CD4-positive, alpha-beta T cell treated with Interleukin-1 beta for 1 hour (primary cell): ENCODE measurements at places on chromosomes 3 and 15.
A peak's percentile ranks its signal among the peaks of the same experiment; 100 is the strongest.

DNA sequence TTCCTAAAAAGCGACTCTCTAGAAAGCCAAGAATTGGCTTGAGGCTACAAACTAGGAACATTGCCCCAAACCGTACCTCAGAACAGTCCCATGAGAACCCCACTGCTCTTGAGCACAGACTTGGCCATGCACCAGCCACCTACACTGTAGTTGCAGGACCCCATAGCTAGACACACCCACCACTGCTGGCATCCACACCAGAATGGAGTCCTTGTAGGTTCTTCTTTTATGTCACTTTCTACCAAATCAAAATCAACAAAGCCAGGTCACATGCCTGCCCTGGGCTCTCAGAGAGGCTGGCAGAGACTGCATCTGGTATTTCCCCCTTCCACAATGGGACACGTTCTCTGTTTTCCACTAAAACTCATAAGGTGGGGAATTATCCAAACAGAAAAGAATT is 290.5 kb downstream of the SHOX2 start:
- DNase-seq, result no peak

- no peak for DNase-seq
Measured at GRCh38 chr3:194084284-194084683, 51.7 kb upstream of the HES1 start.

- DNase-seq, result no peak
Measured at GRCh38 chr3:10552631-10552943, 47.2 kb upstream of the ATP2B2 start.

- no peak for DNase-seq
Measured at GRCh38 chr15:91517491-91518200, 335.9 kb upstream of the SLCO3A1 start.

- DNase-seq, result no peak
Measured at GRCh38 chr3:16064642-16065414, 109.7 kb upstream of the GALNT15 start.

DNA sequence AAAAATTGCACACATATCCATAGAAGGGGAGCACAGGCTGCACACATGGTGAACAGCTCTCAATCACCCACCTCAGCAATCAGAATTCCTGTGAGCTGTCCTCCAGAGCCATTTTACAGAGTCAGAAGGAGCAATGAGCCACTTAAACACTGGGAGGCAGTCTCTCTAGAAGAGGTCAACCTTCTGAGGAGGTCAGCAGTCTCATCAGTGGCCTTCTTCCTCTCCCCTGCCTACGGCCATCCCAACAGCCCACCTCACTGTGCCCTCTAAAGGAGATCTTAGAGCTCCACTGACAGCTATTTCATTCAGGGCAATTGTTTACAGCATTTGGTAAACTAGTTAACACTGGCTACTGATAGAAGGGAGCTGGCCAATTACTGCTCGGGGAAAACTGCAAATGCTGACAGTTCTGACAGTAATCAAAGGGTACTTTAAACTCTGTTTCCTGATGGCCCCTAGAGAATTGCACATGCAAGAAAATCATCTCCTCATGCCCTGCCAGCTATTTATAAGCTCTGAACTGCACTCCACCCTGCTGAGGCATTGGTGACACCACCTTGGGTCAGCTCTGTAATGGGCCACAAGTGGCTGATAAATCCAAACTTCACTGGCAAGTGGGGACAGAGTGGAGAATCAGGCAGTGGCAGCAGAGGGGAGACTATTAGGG is 42.1 kb upstream of the TSPAN3 start:
- DNase-seq, result no peak

DNA sequence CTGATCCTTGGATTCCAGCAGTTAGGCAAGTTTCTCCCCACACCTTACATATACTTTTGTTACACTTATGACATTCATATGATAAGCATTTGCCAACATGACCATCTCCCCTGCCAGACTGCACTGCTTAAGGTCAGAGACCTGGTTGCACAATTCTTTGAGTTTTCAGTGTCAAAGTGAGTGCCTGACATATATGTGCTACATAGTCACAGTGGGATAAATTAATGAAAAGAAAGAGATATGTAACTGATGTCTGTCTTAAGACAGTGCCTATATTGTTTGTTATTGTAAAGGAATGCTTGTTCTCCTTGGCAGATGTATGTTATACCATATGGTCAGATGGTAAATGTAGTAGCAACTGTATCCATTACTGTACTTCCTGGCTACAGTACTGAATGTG is 3.5 kb upstream of the DCUN1D1 start:
- DNase-seq, result no peak

GRCh38 chr3:169269005-169269404 is 394.5 kb downstream of the MECOM start:
- DNase-seq, result no peak

- DNase-seq, result no peak
Measured at GRCh38 chr15:26943866-26944265, 27.1 kb upstream of the GABRG3 start.

GRCh38 chr3:170641510-170642236 is 55.8 kb upstream of the SLC7A14 start:
- DNase-seq, result no peak

GRCh38 chr3:19384868-19385267 is 236.6 kb downstream of the KCNH8 start:
- DNase-seq, result no peak

- DNase-seq, result no peak
Measured at GRCh38 chr3:24145481-24145880, 200.4 kb downstream of the NR1D2 start.

GRCh38 chr3:137304313-137305056 is 346.7 kb downstream of the IL20RB start:
- DNase-seq, result no peak

GRCh38 chr15:59933607-59934006 is 70.5 kb upstream of the FOXB1 start:
- no peak for DNase-seq

- DNase-seq, result no peak
Measured at GRCh38 chr3:168216851-168217250, 121.1 kb upstream of the GOLIM4 start.

DNA sequence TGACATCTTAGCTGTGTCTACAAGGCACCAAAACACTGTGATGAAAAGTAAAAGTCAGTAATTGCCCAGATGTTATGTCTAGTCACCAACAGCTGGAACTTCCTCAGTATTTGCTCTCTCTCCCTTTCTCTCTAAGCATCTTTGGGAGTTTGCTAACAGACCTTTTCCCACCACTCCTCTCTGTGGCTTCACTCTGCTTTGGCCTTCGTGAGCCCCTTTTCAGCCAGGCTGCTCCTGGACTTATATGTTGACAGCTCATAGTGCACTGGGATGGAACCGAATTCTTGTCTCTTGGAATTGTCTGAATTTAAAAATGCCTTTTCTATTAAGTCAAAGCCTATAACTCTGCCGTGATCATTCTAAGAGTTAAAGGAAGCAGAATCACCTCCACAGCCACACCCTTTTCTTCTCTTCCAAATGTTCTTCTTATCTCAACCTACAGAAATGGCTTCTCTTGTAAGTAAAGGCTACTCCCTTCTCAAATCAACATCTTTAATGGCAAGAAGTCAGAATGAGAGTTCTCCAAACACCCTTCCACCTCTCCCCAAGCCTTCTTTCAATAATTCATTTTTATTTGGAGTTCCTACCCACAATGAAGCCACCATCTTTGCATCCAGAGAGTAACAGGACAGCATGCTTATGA is 17.2 kb upstream of the FOXP1 start:
- no peak for DNase-seq

GRCh38 chr3:193825617-193826016 is 232.6 kb downstream of the OPA1 start:
- DNase-seq, result no peak

GRCh38 chr15:85580879-85581278 is 200.5 kb downstream of the AKAP13 start:
- DNase-seq, result peak; percentile 76

DNA sequence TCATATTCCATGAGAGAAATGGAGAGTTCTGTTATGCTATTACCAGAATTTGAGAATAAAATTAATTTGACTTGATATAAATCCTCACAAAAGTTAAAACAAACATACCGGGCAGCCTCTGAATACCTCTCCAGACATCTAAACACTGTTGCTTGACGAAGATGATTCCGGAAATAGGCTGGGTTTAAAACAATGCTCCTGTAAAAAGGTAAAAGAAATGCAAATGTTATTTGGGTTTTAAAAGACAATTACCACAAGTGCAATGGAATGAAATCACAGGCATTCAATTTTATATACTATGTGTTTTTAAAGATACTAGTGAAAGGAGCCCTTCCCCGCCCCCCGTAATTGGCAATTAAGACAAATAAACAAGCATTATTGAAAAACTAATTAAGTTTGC is 121.7 kb downstream of the SPATA16 start:
- DNase-seq, result no peak

GRCh38 chr15:67080118-67080899 is 14.9 kb downstream of the SMAD3 start:
- no peak for DNase-seq

DNA sequence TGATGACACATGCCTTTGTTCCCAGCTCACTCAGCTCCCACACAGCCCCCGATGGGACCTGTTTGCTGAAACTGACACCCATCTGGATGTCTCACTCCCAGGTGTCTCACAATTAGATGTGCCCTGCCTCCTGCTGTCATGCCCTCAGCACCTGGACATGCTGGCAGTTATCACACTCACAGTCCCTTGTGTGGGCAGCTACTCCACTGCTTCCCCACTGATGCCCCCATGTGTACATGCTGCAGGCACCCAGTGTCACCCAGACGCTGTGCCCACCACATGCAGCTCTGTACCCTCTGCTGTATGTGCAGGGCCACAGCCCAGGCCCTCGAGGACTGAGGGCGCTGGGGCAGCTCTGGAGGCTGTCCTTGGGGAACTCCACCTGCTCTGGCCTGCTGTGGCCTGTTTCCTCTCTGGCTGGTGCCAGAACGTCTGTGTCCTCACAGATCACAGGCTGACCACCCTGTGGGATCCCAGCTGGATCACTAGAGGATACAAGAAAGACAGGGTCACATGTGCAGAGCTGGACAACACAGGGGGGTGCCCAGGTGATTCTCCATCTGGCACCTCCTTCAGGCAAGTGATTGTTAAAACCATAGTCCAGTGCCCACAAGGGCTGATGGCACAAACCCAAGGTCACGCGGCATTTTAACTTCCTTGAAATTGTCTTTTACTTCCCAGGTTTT is 14.0 kb downstream of the C3orf22 start:
- no peak for DNase-seq

- peak; percentile 75 for DNase-seq
Measured at GRCh38 chr3:48268381-48268935, 27.6 kb downstream of the ZNF589 start.

- DNase-seq, result no peak
Measured at GRCh38 chr3:112149136-112149535, 16.1 kb upstream of the GCSAM start.

DNA sequence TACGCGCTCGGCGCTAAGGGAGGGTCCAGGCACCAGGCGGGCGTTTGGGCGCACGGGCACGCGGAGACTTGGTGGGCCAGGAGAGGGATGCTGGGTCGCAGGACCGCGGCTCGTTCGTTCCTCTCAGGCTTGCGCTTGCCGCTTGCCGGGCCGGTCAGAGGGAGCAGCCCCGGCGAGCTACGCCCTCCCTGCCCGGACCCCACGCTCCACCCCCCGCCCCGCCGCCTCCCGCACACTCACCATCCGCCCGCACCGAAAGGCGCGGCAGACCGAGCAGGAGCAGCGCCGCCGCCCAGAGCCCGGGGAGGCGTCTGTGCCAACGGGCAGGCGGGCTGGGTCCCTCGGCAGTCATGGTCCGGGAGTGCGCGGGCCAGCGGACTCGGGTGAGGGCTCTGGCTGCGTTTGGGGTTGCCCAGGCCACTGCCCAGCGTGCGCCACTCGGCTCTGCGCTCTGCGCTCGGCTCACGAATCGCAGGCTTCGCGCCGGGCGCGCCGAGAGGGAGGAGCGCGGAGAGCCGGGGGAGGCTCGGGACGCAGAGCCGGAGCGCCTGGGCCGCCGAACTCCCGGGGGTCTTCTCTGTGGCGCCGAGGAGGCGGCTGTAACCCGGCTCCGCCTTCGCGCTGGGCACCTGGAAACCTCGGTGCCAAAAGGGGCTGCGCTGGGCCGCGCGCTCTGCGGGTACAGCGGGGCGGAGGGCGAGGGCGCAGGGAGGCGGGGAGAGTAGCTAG is at the start of gene SUSD5:
Gene SUSD5, minus strand, starts transcription at position 365 of the 729 bp plus-strand sequence. Its CDS starts 13 bp downstream, at position 352.
- no peak for DNase-seq

DNA sequence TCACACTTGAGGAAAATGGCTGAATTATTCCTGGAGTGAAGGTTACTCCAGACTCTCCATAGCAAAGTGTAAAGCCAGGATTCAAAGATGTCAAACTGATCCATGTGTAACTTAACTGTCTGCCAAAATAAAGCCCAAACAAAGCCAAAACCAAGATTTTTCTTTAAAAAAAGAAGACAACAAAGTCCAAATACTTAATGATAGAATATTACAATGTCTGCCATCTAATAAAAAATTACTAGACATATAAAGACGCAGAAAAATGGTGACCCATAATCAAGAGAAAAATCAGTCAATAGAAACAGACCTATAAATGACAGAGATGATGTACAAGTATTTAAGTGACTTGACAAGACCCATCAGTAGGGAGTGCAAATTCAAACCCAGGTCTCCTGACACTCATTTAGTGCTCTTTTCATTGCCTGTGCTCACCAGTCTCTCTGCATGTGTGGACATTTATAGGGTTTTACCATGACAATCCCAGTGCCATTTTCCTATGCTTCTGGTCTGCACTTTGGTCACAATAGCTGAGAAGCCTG is 85.1 kb upstream of the HES1 start:
- no peak for DNase-seq

DNA sequence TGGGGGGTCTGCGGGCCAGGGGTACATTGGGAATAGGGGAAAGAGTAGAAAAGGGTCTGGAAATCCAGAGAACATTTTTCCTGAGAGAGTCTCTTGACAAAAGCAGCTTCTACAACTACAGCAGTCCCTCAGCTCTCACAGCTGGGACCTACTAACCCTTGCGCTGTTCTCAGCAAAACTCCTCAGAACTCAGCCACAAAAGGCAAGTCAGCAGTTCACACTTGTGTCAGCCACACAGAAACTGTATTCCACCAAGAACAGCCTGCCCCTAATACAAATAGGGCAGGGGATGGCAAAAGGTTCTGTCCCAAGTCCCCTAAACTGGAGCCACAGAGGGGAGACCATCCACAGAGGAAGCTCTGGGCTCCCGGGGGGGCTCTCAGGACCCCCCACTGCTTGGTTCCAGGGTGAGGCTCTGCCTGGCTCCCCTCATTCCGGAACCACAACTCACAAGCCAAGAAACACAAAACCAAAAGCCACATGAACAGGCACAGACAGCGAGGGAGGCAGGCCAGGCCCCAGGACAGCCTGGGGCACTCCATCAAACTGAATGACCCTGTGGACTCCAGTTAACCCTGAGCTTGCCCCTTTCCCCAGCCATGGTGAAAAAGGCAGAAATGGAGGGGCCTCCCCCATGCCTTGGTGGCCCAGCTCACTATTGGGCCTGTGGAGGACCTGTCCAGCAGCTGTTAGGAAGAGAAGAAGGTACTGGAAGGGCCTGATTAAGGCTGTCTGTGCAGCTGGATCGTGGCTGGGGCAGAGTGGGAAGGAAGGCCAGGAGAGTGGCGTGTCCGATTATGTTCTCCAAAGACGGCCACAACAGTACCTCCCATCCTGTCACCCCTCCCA is 162.0 kb downstream of the CHSY1 start:
- DNase-seq, result no peak

DNA sequence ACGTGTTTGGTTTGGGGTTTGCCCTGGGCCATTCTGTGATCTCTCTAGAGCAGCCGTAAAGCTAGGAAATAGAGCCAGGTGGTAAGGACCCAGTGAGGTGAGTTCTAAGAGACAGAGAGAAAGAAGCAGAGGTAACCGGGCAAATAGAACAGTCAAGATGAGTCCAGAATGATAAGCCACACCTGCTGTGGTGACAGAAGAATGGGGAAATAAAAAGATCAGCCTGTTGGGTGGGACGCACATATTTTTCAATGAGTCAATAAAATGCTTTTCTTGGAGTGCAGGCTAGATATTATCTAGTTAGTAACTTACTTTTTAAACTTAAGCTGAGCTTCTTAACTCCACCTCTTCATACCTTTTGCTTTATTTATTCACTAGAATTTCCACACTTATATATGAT is 135.0 kb downstream of the NFKBIZ start:
- DNase-seq, result no peak
